Left lobe of liver (tissue), 2 donors: ENCODE measurements at places on chromosomes 4 and X. TPM values are rescaled to one million over a fixed set of nuclear protein-coding genes. Genes with fewer than 3 reads are reported as not detected.

GRCh38 chr4:105837037-105837436 is 58.2 kb upstream of the NPNT start:
- DNase-seq: no peak

GRIA2 gene
- total RNA-seq: not detected

DNA sequence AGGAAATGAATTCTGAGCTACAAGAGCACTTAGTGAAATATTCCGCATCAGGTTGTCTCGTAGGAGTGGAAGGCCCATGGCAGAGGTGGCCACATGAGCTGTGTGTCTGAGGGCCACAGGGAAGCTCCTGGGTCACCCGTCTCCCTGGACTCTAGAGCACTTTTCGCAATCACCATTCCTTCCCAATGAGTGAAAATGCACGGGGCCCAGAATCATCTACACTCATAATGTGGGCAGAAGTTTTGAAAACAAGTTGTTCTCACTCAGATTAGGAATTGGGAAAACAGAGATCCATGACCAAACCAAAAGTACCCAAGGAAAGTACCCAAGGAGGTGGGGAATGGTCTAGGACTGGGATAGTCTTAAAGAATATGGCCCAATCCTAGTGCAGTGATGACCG is 94.4 kb downstream of the SCD5 start:
- no peak for DNase-seq

GSPT2 gene
- 8.6 TPM for total RNA-seq

LAMTOR3 gene
- total RNA-seq: 12.3 TPM

- no peak for DNase-seq
These were observed 243.1 kb upstream of the APOOL start for GRCh38 chrX:84760560-84760959.

DNA sequence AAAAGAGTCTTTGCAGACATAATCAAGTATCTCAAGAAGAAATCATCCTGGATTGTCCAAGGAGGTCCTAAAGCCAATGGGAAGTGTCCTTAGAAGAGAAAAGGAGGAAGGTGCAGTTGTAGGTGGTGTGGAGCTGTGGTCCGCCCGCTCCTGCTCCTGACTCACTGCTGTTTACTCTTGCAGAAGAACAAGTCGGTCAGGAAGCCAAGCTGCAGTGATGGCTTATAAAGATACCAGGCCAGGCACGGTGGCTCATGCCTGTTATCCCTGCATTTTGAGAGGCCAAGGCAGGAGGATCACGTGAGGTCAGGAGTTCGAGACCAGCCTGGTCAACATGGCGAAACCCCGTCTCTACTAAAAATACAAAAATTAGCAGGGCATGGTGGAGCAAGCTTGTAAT is 66.4 kb upstream of the ATP6AP2 start:
- DNase-seq: no peak
